ENCODE measurements at places on chromosomes 12 and 14.

DNA sequence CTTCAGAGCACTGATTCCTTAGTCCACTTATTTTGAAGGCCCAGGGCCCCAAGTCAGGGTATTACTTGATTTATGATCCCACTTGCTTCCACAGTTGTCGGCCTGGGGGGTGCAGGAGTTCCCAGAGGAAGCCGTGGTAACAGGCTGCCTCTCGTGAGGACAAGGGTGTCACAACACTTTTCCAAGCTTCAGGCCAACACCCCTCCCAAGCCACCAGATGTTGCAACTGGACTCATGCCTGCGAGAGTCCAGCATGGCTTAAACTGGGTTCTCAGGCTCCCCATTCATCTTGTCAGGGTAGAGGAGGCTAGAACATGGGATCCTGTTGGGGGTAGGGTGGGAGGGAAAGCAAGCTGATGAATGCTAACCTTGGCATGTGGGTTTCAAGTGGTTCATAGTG is 56.1 kb downstream of the BMP4 start:
- DNase-seq: no peak

DNA sequence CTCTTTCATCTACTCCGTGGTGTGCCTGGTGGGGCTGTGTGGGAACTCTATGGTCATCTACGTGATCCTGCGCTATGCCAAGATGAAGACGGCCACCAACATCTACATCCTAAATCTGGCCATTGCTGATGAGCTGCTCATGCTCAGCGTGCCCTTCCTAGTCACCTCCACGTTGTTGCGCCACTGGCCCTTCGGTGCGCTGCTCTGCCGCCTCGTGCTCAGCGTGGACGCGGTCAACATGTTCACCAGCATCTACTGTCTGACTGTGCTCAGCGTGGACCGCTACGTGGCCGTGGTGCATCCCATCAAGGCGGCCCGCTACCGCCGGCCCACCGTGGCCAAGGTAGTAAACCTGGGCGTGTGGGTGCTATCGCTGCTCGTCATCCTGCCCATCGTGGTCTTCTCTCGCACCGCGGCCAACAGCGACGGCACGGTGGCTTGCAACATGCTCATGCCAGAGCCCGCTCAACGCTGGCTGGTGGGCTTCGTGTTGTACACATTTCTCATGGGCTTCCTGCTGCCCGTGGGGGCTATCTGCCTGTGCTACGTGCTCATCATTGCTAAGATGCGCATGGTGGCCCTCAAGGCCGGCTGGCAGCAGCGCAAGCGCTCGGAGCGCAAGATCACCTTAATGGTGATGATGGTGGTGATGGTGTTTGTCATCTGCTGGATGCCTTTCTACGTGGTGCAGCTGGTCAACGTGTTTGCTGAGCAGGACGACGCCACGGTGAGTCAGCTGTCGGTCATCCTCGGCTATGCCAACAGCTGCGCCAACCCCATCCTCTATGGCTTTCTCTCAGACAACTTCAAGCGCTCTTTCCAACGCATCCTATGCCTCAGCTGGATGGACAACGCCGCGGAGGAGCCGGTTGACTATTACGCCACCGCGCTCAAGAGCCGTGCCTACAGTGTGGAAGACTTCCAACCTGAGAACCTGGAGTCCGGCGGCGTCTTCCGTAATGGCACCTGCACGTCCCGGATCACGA is 2.2 kb downstream of the SSTR1 start:
- no peak for DNase-seq

DNA sequence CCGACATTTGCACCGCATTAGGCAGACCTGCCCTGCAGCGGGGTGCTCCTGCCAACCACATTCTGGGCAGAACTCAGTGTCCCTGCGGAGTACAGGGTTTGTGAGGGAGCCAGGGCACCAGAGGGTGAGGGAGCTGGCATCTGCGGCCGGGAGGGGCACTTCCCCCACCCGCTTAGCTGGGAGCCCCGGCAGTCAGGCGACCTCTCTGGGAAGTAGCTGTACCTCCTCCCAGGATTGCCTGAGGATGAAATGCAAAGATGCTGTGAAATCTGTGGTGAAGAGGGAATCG is 58.6 kb downstream of the ANKRD9 start:
- DNase-seq: no peak

DNA sequence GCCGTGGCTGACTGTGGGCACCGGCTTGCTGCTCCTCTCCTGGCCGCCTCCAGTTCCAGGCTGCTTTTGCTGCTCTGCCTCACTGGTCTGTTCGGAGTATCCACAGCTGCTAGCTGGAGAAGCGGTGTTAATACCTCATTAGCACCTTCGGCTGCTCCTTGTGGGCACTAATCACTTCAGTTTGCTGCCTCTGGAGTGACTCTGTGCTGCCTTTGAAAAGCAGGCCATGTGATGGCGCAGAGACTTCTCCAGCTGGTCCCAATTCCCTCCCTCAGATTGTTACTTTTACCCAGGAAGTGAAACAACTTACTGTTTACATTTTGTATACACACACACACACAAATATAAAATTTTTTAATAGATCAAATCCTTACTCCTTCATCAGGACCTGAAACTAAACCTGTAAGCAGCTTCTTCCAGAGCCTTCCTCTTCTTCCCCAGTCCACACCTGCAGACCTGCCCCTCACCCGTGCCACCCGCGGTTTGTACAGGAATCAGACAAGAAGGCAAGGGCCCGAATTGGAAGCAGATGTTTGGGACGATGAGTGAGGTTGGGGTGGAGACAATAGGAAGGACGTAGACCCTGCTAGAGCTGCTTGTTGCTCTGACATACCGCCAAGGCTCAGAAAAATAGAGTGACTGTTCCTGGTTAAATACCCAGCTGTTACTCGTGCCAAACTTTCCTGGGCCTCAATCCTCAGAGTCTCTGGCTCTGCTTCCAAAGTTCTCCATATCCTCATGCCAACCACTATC is 41.5 kb upstream of the LTBP2 start:
- DNase-seq: no peak

DNA sequence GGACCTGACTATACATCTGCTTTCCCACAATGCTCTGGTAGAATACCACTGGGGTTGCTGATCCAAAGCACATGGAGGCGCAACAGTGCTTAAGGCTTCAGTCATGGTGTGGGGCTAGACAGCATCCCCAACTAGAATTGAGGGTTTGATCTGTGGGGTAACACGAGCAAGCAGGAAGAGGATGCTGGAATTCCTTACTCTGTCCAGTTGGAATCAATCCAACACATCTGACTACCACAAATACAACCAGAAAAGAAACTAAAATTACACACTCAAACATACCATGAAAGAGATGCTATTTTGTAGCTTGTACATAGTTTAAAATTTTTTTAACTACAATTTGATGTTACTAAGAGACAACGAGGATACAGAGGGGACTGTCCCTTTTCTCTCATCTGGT is 40.4 kb upstream of the GTF2A1 start:
- DNase-seq: no peak

DNA sequence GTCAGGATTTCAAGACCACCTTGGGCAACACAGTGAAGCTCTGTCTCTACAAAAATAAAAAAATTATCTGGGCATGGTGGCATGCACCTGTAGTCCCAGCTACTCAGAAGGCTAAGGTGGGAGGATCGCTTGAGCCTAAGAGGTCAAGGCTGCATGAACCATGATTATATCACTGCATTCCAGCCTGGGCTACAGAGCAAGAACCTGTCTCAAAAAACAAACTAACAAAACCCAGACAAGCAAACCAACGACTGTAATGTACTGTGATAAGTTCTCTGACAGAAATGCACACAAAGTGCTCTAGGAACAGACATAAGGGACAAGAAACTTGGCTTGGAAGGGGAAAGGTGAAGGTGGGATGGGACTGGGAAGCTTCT is 22.4 kb downstream of the ENTPD5 start:
- DNase-seq: no peak

DNA sequence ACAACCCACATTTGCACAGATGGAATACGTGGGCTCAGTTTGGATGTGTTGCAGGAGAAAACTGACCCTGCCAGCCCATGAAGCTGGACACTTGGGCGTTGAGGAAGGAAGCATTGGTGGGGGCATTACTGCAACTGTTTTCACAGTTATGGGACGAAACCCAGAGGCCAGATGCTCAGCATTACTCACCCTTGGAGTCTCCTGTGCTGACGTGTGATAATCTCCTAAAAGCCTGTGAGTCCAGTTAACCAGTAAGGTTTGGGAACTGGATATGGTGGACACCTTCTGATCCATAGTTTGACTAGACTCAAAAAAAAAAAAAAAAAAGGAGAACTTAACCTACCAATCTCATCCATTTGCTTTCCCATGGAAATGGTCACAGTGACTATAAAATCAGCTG is 52.8 kb upstream of the EGLN3 start:
- DNase-seq: no peak

GRCh38 chr14:81144824-81145603 is 75.7 kb downstream of the GTF2A1 start:
- DNase-seq: no peak

GRCh38 chr12:111455448-111456320 is 50.0 kb downstream of the SH2B3 start:
- DNase-seq: no peak

DNA sequence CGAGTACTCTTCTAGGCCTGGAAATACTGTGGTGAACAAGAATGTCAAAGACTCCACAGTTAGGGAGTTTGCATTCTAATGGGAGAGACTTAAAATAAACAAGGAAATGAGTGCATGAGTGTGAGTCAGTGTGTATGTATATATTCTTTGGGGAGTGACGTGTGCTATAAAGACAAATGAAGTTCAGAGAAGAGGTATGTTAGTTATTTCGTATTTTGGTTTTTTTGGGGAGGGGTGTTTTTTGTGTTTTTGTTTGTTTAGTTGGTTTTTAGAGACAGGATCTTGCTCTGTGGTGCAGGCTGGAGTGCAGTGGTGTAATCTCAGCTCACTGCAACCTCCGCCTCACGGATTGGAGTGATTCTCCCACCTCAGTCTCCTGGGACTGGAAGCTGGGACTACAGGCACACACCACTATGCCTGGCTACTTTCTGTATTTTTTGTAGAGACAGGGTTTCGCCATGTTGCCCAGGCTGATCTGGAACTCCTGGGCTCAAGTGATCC is 74.3 kb downstream of the SRGAP1 start:
- DNase-seq: no peak

- DNase-seq: no peak
These were observed 163.9 kb downstream of the ADGRD1 start for GRCh38 chr12:131117438-131118245.

DNA sequence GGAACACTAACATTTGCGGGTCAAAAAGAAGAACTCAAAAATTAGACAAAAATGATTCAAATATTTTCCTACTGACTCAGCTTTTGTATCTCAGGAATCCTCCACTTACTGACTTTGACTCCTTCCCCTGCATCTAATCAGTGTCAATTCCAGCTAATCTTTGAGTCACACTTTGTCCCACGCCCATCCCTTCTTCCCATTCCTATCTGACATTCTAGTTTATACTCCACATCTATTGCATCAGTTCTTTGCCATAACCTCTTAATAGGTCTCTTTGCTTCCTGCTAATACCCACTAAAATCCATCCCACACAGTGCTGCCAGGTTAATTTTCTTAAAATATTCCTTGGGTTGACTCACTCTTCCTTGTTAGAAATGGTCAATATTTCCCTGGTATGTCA is 19.1 kb downstream of the BBS10 start:
- DNase-seq: no peak

GRCh38 chr14:98926146-98926545 is 345.9 kb downstream of the BCL11B start:
- DNase-seq: peak; percentile 26

GRCh38 chr14:61625165-61625564 is 70.1 kb upstream of the HIF1A start:
- no peak for DNase-seq

- DNase-seq: no peak
These were observed 4.4 kb upstream of the KCNA1 start for GRCh38 chr12:4905316-4905715.
